T-helper 1 cell (primary cell): ENCODE measurements at places on chromosomes 4 and X.

DNA sequence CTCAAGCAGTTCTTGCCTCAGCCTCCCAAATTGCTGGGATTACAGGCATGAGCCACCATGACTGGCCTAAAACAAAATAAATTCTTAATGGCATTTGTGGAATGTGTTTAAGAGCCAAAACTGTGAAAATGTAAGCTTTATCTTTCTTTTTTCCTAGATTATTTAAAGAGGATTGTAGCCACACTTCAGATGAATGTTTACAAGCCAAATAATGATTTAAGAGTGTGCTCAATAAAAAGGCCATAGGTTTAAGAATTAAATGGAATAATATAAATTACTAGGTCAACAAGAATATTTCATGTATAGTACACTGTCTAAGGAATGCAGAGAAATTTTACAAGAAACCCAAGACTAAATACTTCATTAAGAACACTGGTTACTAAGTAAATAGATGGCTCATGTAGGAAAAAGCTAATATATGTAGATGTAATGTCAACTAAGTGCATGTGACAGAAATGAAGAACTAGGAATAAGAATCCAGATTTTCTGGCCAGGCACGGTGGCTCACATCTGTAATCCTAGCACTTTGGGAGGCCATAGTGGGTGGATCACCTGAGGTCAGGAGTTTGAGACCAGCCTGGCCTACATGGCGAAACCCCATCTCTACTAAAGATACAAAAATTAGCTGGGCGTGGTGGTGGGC, 21.3 kb upstream of the UGDH start:
- no peak for DNase-seq

DNA sequence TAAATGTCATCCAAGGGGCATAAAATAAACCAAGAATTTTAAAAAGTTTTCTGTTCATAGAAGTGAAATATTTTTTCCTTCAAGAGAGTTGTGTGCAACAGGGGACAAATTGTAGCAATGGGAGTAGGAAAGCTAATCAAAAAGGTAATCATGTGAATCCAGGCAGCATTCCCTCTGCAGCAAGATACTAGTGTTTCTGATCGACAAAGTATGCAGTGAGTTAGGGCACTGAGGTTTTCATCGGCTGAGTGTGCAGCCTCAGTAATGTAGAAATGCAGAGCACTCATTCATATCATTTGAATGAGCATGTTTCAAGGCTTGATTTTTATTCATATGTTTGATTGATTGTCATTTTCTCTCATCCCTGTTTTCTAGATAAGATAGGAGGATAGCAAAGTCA, 321.7 kb downstream of the PCDH7 start:
- no peak for DNase-seq

DNA sequence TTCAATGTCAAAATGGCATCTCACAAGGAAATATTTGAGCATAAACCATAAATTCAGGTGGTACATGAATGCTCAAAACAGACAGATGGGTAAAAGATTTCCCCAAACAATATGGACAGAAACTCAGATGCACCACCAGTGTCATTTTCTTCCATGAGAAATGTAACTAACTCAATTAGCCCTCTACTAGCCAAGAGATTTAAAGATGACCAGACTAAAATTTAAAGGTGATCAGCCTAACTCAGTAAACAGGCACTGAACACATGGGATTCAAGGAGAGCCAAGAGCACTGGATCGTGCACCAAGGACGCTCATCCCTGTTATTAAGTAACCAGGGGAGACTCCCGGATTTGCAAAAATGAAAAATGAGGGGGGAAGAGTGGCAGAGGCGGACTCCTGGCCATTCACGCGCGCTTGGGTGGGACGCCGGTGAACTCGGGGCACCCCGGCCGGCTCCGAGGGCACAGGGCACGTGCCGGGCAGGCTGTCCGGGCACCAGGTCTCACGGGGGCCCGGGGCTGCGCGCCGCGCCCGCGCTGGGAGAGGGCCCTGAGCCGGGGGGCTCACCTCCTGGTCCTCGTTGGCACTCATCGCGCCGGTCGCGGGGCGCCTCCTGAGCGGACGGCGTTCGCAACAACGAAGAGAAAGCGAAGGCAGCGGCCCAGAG, 490 bp downstream of the RWDD4 start:
- DNase-seq = no peak

DNA sequence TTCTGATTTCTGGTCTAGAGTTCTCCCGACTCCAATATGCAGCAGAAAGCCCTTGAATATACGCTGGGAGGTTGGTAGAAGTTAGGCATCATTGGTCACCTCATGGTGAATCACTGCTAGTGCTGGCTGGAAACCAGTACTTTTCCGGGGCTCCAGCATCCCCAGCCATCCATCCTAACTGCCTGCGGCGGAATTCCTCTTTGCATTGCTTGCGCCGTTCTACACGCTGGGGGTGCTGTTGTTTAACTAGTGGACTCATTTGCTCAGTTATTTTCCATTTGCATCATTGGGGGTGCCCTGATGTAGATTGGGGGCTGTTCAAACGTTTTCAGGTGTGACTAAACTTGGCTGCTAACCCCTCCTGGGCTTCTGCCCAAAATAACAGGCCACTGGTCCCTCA, 23.3 kb upstream of the GPR50 start:
- DNase-seq = no peak

- DNase-seq = no peak
These were observed 28.8 kb downstream of the FAM199X start for GRCh38 chrX:104195013-104195412.

DNA sequence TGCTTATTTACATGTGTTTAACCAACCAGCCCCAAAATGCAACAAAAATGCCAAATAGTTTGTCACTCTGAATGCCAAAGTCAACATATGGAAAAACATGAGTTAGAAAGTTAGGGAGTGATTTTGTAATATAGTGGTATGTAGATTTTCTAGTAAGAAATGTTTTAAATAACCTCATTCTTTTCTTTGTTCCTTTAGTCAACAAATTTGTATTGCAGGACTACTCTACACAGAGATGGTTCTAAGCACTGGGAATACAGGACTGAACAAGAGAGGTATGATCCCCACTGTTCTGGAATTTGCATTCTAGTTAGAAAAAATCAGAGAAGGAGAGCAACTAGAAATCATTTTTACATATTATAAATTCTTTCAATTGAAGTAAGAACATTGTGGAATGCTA, 218.8 kb upstream of the ANXA10 start:
- DNase-seq = no peak

GRCh38 chr4:20544645-20545044, 155.6 kb upstream of the PACRGL start:
- no peak for DNase-seq

DNA sequence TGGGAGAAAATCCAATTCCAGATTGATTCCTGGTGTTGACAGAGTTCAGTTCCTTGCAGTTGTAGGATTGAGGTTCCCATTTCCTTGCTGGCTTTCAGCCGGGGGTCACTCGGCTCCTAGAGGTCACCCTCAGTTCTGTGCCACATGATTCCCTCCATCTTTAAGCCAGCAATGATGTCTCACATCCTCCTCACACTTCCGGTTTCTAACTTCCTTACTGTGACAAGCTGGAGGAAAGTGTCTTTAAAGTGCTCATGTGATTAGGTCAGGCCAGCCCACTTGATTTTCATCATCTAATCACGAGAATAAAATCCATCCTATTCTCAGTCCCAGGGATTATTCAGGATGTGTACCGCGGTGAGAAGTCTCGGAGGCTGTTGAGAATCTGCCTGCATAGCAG, 19.4 kb upstream of the SMIM31 start:
- DNase-seq = no peak

DNA sequence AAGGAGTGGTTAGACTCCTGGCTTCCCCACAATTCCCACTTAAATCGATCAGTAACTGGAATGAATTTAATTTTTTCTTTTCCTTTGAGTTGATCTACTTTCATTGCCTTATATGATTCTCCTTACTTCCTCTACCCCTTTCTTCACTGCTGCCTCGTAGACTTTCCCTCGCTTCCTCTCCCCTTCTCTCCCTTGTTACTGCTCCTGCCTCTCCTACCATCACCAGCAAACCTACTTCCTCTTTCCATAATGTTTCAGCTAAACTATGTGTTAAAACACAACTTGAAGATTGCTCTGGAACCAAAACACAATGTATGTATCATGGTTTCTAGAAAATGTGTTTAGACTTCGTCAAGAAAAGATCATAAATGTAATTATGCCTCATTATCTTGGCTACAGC, 132.0 kb upstream of the TET2 start:
- DNase-seq = no peak

DNA sequence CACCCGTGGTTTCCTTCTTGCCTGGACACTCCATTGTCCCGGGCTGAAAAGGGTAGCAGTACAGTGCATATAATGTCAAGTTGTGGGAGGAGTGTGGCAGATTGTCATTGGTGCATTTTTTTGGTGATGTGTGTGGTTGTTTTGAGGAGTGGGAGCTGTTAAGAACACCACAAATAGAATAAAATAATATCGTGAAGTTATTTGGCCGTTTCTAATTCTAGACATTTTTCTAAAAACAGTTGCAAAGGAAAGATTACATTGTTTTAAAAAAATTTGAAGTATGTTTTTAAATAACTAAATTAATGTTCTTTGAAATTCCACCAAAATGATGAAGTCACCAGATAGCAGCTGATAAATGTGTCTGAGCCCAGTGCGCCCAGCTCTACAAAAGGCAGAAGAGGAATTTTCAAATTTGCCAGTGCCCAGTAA, 1.3 kb downstream of the PKD2 start:
- DNase-seq = no peak

GRCh38 chrX:50756276-50756675, 57.7 kb downstream of the SHROOM4 start:
- DNase-seq = no peak

DNA sequence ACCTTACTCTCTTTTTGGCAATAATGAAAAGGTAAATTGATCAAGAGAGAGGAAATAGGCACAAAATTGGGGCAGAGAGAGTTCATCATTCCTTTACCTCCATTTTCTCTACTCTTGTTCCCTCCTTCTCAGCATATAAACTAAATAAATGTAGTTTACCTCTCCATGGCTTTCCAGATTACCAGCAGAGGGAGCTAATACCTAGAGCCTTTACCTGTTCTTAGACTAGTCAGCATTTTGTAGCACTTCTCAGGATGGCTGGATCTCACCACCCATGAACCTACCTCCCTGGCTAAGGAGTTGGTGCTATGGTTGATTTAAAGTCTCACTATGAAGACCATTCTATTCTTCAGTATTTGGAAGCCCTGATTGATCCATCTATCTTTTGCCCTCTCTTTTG, 15.7 kb downstream of the OFD1 start:
- no peak for DNase-seq

DNA sequence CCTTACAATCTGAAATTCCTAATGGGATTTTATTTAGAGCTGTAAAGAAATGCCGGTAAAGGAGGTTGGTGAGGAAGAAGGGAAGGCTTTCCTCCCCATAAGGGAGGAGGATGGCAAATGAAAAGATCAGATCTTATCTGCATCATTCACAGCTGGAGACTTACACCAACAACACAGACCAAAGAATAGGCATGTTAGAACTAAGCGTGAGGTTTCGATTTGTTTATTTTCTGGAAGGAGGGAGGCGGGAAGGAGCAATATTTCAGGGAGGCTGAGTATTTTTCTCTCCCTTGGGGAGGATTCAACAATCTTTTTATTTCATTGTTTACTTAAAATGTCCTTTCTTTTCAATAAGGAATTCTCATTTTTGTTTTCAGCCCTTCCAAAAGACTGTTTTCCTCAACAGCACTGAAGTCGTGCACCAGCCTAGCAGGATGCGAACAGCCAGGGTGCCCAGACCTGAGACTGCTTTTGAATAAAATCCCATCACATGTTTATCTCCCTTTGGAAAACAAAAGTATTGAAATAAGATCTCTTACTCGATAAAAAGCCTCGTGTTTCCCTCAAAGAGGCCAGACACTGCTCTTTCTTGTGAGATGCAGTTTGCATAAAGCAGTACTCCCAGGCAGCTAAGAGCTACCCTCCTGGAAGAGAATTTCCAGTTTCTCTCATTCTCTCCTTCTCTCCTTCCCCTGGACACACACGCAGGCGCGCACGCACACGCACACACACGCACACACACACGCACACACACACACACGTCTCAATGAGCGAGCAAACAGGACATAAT, 236.1 kb downstream of the MGST2 start:
- no peak for DNase-seq

- no peak for DNase-seq
These were observed 33.3 kb upstream of the H2AZ1 start for GRCh38 chr4:99983289-99983943.

GRCh38 chr4:6492861-6493657, 20.6 kb upstream of the PPP2R2C start:
- no peak for DNase-seq

DNA sequence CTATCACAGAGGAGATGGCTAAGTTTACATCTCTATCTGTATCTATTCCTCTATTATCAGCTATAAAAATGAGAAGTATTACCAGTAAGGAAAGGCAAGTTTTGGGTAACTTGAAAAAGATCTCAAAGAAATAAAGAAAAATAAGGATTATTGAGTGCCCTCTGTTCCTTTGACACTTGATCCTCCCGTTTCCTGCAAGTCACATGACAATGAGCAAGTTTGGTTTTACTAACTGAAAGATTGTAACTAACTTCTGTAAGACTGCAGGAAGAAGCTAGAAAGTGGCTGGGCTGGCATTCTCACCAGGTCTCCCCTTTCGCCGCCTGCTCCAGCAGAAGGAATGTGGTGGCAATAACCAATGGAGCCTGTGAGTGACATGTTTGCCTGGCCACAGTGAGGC, 59.2 kb downstream of the ARHGAP24 start:
- no peak for DNase-seq

GRCh38 chr4:4868040-4868757, 8.7 kb downstream of the MSX1 start:
- no peak for DNase-seq

DNA sequence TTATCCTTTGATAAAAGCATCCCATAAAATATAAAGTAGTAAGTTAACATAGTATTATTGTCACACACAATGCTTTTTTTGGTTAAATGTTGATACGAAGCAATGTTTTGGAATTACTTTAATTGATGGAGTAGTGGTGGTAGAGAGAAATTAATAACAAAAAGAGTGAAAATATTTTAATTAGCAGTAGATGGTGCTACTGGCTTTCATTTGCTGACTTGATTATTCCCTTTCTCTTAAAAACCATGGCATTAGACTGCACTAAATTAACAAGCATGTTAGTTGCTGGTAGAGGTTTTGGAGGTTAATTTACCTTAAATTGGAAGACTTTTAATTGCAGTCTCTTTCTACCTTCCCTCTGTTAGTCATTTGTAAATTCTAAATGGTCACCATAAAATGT, 8.9 kb upstream of the DCK start:
- no peak for DNase-seq
